ENCODE measurements at places on chromosomes 1 and 21.

DNA sequence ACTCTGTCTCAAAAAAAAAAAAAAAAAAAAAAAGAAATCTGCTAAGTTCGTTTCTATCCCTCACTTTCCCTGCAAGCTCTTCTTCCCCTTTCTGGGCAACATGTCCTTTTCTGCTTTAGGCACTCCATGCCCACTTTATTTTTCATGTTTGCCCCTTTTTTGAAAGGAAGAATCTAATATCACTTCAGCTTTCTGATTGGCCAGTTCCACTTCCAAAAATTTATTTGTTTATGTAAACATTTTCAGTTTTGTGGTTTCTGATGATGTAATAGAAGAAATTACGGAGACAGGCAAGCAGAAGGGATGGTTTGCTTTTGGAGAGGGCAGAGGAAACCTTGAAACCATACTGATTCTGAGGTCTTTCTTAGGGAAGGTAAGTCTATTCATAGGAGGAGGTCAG lies 15.1 kb downstream of the IFNAR1 start:
- DNase-seq: no peak

DNA sequence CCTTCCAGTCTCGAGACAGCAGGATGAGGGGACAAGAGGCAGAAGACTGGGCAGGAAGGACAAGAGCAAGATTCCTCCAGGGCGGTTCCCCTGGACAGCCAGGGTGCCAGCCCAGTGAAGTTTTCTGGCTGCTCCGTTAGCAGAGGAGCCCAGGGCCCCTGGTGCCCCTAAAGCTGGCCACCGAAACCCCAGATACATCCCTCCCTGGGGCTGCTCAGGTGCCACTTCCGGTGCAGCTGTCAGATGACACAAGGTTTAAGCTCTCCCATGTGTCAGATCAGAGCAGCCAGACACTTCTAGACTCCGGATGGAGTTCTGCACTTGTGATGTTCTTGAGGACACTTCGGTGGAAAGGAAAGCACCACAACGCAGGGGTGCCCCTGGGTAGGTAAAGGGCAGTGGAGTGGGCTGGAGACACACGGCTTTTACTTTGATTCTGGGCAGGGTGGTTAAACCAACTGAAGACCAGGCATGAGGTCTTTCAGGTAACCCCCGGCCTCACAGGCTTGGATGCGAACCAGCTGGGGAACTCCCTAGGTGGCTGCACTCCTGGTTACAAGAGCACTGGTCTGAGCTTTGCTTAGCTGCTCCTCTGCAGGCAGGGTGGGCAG lies 85.7 kb downstream of the ITPKB start:
- DNase-seq: no peak

DNA sequence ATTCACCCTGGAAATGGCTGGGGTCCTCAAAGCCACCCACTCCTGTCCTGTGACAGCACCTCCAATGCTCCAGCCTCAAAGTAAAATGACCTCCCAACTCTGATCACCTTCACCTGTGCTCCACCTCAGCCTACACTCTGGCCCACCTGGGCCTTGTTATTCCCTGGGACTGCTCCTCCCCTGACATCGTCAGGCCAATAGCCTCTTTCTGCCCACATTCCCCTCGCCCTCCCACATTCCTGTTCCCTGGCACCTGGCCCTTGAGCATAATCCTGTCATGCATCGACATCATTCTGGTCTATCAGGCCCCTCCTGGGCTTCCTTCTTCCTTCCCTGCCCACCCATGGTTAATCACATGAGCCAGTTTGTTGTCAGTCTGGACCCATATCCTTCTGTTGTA lies 13.2 kb upstream of the BCAR3 start:
- no peak for DNase-seq

GRCh38 chr1:100627936-100628335 lies 90.0 kb downstream of the GPR88 start:
- DNase-seq: no peak

DNA sequence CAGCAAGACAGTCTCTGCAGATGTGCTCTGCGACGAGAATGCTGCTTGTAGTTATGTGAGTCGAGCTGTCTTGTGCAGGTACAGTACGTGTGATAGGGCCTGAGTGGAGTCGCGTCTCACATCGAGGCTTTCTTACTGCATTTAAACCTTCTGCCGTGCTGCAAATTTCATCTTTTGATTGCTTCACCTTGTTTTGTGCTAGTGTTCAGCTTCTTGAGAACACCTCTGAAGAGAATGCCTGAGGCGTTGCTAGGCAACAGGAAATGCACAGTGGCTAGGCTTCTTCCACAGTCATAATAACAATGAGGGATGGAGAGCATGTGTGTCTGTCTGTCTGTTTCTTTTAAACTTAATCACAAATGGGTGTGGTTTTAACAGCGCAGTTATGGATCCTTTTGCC lies 52.9 kb downstream of the MRPS6 start:
- DNase-seq: no peak

DNA sequence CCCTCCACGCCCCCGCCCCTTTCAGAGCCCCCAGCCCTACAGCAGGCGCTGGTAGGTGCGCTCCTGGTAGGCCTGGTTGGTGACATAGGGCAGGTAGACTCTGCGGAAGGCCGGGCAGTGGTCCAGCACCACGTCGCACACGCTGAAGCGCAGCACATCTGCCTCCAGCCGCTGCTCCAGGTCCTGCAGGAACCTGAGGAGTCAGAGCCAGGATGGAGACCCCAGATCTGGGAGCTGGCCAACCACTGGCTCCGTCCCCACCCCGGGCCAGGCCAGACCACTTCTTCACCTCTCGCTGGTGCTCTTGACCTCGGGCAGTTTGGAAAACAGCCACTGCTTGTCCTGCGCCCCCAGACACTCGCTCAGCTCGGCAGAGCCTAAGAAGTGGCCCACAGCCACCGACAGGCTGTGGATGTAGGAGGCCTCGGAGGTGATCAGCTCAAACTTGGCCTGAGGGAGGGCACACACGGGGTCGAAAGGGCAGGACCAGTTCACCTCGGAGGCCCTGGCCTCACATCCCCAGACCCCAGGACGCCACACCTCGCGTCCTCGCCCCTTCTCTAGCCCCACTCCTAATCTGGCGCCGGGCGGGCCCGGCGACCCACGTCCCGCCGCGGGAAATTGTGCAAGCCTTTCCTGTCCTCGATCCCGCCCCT lies 6.4 kb downstream of the ARHGEF19 start:
- DNase-seq: no peak

DNA sequence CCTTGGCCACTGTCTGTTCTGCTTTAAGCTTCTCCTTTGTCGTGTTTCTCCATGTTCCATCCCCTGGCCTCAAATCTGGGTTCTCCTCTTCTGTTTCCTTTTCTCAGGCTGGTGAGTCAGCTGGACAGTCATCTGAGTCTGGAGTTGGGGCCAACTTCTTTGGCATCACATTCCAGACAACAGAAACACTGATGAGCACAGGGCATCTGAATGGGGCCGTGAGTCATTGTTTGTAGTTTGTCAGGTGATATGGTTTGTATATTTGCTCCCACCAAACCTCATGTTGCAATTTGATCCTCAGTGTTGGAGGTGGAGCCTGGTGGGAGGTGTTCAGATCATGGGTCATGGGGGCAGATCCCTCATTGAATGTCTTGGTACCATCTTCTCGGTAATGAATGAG lies 14.3 kb upstream of the OLIG2 start:
- DNase-seq: no peak

GRCh38 chr21:22881131-22881530 lies 1882.9 kb downstream of the NCAM2 start:
- no peak for DNase-seq

GRCh38 chr1:182625719-182626504 lies 21.7 kb upstream of the RGS16 start:
- DNase-seq: no peak

- DNase-seq: no peak
These were observed 39.0 kb downstream of the GALNT2 start for GRCh38 chr1:230105754-230106625.

GRCh38 chr21:38282921-38283320 lies 26.1 kb downstream of the KCNJ15 start:
- no peak for DNase-seq

GRCh38 chr21:22224261-22224660 lies 1226.1 kb downstream of the NCAM2 start:
- DNase-seq: no peak

- no peak for DNase-seq
These were observed 403 bp upstream of the PSEN2 start for GRCh38 chr1:226870026-226870400.

- DNase-seq: no peak
These were observed at the start of gene MANEAL for GRCh38 chr1:37793773-37794371. TSS of gene MANEAL (plus strand) at chr1:37793847. CDS start at chr1:37794183, 336 bp downstream.

GRCh38 chr1:200923601-200924000 lies 28.9 kb downstream of the INAVA start:
- no peak for DNase-seq

- DNase-seq: peak; percentile 74
These were observed 101.8 kb downstream of the PRDM16 start for GRCh38 chr1:3170561-3171453.

GRCh38 chr1:111486431-111486830 lies 12.6 kb downstream of the C1orf162 start:
- no peak for DNase-seq

DNA sequence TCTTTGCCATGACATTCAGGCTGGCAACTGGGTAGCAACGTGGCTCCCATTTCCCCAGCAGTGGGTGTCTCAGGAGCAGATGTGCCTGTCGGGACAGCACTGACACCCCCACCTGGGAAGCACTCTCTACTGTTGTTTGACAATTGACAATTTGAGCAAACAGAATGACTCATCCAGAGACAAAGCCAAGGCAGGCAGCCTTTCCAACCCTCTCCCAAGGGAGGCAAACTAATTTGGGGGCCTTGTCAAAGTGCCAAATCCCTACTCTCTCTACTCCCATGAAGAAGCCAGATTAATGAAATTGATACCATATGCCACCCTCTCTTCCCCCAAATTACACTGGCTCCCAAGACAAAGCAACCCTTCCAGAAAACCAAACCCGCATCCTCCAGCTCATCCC lies 65.6 kb downstream of the GRIK3 start:
- DNase-seq: peak; percentile 94

DNA sequence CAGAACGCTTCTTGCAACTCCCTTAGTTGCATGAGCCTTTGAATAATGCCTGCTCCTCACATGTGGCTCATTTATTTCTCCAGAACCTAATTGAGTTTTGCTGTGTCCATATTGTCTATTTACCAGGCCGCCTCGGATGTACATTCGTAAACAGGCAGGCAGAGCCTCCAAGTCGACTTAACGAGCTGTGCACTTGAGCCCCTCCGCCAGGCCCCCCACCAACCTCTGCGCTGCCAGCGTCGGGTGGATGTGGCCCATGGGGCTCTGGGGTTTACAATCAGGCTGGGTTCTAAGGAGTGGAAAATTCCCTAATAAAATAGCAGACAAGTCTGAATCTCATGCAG lies 106.1 kb downstream of the NPHP4 start:
- no peak for DNase-seq

DNA sequence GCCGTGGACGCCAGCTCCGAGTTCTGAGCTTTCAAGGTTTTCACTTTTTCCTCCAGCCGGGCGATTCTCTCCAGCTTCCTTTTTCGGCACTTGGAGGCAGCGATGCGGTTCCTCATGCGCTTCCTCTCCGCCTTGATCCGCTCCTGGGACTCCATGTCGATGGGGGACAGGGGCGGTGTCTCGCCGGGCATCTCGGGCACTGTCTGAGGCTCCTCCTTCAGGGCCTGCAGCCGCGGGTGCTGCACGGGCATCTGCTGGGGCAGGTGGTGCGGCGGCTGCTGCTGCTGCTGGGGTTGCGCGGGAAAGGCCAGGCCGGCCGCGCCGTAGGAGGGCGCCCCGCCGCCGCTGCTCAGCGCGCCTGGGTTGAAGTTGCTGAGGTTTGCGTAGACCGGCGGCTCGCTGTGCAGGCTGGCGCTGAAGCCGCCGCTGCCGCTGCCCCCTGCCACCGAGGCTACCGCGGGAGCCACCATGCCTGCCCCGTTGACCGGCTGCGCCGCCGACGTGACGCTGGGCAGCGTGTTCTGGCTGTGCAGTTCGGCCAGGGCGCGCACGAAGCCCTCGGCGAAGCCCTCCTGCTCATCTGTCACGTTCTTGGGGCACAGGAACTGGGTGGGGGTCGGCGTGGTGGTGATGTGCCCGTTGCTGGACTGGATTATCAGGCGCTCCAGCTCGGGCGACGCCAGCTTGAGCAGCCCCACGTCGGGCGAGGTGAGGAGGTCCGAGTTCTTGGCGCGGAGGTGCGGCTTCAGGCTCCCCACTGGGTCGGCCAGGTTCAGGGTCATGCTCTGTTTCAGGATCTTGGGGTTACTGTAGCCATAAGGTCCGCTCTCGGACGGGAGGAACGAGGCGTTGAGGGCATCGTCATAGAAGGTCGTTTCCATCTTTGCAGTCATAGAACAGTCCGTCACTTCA lies 1.4 kb downstream of the JUN start:
- peak; percentile 47 for DNase-seq

DNA sequence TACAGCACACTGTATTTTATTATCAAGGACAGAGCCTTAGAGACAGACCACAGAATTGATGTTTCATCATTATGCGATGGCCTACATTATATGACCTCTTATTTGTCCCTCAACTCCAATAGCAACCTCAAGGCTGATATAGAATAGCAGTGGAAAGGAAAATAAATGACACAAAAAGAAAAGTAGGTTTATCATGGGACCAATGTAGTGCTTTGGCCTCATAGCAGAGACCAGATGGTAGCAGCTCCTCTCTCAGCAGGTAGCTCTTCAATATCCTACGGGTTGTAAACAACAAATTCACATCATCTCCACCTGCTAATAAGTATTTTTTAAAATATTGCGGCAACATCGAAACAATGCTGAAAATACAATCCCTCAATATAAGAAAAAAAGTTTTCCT lies 25.2 kb downstream of the ANP32E start:
- DNase-seq: peak; percentile 75

DNA sequence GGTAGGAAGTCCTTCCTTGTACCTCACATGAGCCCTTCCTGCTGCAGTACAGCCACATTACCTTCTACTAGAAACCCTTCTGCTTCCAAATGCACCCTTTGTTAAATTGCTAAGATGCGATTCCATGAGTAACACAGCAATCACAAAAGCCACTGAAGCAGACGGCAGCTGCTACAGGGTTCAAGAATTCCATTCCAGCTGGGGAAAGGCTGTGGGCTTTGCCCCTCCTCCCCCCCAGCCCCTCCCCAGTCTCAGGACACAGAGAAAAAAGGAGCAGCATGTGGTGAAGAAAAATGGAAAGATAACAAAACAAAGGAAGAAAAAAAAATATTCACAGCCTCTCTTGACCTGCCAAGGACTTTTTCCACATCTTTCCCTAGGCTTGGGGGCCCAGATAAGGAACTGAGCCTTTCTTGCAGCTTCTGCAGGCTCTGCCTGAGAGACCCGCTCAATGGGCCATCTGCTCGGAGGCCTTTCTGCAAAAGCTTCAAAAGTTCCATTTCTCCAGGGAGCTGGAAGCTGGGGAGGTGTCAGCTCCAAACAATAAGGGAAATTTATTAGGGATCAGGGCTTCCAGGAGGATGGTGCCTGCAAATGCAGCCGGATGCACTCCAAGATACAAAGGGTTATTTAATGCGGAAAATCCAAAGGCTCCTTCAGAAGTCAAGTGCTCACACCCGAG lies 72.1 kb downstream of the SYT2 start:
- peak; percentile 57 for DNase-seq

DNA sequence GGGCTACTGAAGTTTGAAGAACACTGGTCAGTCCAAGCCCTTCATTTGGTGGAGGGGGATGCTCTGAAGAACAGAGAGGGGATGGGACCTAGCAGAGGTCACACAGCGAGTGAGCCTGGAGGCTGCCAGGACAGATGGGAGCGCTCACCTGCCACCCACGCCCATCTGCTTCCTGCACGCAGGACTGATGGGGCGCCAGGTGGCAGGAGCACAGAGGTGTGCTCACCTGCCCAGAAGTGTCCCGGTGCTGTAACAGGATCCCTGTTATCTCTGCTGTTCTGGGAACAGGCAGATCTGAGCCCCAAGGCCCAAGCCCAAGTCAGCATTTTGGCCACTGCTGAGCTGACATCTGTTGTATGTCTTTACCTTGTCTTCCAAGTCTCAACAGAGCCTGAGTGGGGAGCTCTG lies 40.5 kb downstream of the EPHB2 start:
- no peak for DNase-seq

- no peak for DNase-seq
These were observed 485.2 kb downstream of the PLPP3 start for GRCh38 chr1:56094168-56094567.
